Coronary artery (tissue), 2 donors: ENCODE measurements at places on chromosomes 1 and 21.
A peak's percentile ranks its signal among the peaks of the same experiment; 100 is the strongest.

DNA sequence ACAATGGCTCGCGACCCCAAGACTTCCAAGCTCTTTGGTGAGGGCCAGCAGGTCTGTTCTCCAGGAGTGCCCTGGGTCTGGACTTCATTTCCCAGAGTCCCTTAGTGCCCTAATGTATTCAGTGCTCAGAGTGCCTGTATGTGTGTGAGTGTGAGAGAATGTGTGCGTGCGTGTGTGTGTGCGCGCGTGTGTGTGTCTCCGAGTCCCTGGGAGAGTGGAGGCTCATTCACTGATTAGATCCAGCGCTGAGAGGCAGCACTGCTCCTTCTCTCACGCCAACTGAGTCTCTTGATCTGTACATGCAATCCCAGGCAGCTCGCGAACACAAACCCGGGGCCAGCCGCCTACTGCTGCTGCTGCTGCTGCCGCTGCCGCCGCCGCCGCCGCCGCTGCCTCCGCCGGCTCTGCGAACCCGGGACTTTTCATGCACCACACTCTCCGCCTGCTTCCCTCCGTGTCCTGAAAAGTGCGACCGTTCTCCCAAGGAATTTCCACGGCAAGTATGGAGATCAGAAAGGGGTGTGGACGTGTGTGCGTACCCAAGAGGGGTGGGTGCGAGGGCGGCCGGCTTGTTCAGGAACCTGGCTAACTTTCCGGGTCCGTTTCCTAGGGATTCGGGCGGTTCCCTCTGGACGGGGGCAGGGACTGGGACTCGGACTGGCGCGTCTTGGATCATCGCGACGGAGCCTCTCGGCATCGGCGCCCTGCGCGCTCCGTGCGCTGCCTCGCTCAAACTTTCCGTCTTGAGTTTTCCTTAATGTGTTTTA, at the start of gene RNF220:
RNF220 (plus strand) TSS at position 225 of the 767 bp plus-strand sequence.
- no peak for DNase-seq

DNA sequence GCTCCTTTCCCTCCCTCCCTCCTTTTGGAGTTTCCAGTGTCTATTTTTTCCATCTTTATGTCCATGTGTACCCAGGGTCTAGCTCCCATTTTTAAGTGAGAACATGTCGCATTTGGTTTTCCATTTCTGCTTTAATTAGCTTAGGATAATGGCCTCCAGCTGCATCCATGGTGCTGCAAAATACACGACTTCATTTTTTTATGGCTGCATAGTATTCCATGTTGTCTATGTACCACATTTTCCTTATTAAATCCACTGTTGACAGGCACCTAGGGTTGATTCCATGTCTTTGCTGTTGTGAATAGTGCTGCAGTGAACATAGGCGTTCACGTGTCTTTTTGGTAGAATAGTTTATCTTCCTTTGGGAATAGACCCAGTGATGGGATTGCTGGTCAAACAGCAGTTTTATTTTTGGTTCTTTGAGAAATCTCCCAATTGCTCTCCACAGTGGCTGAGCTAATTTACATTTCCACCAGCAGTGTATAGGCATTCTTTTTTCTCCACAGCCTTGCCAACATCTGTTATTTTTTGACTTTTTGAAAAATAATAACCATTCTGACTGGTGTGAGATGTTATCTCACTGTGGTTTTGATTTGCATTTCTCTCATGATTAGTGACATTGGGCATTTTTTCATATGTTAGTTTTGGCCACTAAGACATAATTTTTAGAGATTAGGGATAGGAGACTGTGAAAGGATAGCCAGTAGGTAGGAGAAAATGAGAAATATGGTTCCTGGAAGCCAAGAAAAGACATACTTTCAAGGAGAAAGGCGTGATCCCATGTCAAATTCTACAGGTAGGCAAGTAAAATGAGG, 50.4 kb downstream of the ADAMTS1 start:
- DNase-seq, result no peak

GRCh38 chr21:14080040-14080763, 130.6 kb downstream of the LIPI start:
- no peak for DNase-seq

GRCh38 chr1:154095456-154096060, 59.3 kb downstream of the NUP210L start:
- DNase-seq, result no peak

- no peak for DNase-seq
These were observed 13.4 kb downstream of the SPOCD1 start for GRCh38 chr1:31802190-31803150.

DNA sequence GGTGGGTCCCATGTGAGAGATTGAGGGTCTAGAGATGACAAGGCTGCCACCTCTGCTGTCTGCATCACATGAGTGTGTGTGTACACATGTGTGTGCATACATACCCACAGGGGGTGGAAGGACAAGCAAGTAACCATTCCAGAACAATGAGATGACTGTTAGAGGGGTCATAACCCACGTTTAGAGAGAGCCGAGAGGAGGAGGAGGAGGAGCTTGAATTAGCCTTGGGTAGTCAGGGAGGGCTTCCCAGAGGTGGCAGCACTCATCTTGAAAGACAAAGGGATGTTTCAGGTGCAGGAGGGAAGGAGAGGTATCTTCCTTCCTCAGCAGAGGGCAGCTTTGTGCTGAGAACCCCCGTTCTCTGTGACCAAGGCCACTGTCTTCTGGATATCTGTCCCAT, 21.3 kb downstream of the TNFRSF1B start:
- no peak for DNase-seq

- DNase-seq, result no peak
These were observed 43.1 kb downstream of the SCP2 start for GRCh38 chr1:52970149-52970548.

GRCh38 chr1:63189677-63190076, 132.7 kb upstream of the FOXD3 start:
- no peak for DNase-seq

- DNase-seq, result no peak
These were observed 8.8 kb upstream of the NADK start for GRCh38 chr1:1786836-1787605.

GRCh38 chr1:166628259-166628658, 211.0 kb upstream of the POGK start:
- DNase-seq, result no peak

- no peak for DNase-seq
These were observed 18.9 kb upstream of the TUT4 start for GRCh38 chr1:52571783-52572182.

- DNase-seq, result no peak
These were observed 56.9 kb downstream of the PTPRF start for GRCh38 chr1:43587594-43587993.

DNA sequence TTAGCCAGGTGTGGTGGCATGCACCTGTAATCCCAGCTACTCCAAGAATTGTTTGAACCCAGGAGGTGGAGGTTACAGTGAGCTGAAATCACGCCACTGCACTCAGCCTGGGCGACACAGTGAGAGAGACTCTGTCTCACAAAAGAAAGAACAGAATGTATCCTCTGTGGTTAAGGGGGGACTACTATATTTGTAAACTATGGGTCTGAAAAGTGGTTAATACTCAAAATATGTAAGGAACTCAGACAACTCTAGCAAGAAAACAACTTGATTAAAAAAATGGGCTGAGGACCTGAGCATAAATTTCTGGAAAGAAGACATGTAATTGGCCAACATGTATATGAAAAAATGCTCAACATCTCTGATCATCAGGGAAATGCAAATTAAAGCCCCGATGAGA, 11.2 kb downstream of the FNBP1L start:
- no peak for DNase-seq

DNA sequence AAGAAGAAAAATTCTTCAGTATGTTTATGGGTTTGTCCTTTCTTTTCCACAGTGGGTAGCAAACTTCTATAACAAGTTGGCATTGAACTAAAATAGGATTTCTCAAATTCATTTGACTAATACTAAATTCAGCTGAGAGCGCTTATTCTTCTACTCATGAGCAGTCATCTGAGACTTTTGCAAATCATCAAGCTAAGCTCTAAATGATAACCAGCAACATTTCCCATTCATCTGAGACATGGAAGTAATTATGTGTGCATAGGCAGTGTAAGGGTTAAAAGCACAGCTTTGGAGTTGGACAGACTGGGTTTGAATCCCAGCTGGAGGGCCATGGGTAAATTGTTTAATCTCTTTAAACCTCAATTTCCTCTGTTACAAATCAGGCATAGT, 18.3 kb upstream of the CNR2 start:
- no peak for DNase-seq

DNA sequence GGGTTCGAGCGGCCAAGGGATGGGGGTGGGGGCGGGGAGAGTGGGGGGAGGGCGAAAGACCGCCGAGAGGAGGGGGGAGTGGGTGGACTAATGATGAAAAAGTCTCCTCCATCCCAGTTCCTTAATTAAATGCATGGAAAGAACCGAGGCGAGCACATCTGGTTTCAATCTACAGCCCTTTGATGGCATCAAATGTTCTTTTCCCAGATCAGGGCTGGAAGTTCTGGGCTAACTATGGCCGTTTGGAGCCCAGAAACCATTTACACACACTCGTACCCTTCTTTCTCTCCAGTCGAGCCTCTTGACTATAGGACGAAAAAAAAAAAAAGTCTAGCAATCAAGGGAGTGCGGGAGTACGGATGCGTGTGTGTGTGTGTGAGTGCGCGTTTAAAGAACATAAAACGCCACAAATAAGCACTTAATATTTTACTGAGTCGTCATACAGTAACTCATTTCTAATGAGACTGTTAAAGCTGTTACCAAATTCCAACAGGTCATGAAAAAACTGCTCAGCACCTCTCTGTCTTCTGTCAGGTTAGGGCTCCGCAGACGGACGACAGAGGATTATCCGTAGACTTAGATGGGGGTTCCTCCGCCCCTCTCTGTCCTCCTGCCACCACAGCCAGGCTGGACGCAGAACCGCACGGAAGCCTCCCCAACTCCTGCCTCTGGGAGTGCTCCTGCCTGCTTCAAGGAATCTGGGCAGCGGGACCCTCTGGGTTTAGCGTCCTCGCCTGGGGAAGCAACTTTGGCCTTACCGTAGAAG, 2.1 kb upstream of the PRRX1 start:
- DNase-seq, result no peak

DNA sequence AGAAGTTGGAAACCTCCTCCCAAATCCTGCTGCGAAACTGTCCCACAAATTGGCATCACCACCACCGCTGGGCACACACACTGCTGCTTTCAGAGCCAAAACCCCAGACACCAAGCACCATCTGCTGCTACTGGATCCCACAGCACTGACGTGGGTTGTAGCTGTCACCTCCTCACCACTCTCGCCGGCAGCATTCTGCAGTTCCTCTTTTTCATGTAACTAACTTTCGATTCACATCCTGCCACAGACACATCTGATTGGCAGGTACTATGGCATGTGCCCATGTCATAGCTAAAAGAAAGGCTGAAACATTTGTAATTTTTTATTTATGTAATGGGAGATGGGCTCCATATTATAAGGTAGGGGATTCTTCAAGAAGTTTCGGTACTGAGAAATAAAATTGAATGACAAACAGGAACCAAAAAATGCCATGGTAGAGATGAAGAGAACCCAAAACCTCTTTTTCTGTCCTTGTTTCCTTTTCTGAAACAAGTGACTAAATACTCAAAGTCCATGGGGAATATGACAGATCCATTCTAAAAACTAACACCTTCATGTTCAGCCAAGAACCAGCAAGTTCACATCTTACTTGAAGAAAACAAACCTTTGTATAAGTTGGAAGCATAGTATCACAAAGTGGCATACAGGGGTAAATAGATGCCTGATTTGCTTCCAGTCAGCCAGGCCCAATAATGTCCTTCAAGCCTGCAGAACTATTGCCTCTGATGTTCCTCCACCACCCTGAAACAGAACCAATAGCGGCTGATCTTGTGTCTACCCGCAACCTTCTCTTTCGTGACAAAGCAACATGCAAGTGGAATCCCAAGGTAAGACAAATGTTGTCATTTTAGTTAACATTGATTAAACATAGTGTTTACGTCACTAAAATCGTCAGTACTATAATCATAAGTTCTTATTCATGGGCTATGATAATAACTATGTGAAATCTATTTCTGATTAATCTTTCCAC, 26.6 kb upstream of the RGS13 start:
- DNase-seq, result peak; percentile 73

DNA sequence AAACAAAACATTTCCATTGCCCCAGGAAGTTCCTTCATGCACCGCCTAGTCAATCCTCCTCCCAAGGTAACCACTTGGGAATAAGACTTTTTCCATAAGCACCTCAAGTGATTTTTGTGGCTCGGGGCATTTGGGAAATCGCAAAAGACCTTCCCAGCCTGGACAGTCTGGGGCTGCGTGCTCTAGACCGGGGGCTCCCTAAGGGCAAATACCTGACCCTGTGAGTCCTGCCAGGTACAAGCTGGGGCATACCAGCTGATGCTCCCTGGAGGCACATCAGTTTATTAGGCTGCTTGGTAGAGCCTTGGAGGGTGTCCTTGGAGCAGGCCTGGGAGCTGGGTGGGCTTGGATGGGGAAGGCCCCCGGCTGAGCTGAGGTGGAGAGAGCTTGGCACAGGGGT, 34.4 kb downstream of the ALPL start:
- DNase-seq, result no peak

- DNase-seq, result no peak
These were observed 73.6 kb downstream of the CYYR1 start for GRCh38 chr21:26499495-26499894.

DNA sequence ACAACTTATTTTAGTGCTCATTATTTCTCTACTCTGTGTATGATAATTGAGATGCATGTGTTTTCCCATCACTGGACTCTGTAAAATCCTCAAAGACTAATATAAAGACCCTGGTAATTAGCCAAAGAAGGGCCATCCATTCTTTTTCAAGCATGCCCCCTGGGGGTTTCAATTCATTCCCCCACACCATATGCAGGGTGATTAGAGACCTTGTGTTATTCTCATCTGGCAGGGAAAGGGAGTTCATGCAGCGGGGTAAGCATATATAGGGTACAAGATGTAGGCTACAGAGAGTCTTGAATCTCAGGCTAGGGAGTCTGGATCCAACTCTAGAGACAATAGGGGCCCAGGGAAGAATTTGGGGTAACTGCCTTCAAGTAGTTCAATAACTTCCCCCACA, 166.5 kb downstream of the TNR start:
- no peak for DNase-seq

DNA sequence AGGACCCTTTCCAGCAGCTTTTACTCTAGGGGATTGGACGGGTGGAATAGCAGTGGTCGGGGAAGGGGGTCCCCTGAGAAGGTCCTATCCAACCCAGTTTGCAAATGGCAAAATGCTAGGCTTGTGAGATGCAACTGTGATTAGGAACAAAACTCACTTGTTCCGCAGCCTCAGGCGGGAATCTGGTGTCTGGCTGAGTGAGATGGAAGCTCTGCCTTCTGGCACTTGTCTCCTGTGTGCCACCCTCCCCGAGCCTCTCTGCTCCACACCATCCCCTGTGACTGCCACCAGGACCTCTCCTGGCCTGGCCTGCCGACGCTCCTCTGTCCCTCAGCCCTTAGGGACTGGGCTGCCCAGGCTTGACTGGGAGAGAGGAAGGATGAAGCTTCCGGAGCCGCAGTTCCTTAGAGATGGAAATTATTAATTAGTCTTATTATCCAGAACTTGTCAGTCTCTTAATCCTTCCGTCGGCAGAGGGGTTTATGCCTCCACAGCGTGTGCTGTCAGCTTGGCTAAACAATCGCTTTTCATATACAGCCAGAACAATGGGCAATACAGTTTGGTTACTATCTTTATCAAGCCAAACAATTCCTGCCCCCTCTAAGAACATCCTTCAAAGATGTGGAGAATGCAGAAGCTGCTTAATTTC, 292.8 kb upstream of the VAMP3 start:
- no peak for DNase-seq
